ENCODE measurements at places on chromosomes 6 and 20.

DNA sequence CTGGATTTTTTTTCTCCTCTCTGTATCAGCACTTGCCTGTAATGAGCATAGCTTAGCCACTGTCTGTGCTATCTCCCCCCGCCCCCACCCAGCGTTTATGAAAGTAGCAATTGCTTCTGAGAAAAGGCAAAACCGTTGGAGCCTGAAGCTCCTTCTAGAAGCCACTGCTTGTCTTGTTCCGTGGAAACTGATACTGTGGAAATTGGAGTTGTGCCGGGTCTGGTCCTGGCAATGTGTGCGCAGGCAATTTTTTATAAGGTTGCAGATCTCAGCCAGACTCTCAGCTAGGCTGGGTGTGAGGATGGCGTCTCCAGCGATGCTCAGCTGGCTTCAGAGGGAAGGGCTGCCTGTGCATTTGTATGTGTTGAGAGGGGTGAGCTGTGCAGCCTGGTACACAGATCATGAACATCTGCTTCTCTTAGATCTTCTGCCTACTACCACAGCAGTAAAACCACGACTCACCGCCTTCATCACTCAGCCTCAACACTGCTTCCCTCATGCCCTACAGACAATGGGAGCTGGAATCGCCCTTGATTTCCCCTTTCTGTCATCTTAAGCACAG is 72.4 kb upstream of the GTSF1L start:
- DNase-seq: no peak

DNA sequence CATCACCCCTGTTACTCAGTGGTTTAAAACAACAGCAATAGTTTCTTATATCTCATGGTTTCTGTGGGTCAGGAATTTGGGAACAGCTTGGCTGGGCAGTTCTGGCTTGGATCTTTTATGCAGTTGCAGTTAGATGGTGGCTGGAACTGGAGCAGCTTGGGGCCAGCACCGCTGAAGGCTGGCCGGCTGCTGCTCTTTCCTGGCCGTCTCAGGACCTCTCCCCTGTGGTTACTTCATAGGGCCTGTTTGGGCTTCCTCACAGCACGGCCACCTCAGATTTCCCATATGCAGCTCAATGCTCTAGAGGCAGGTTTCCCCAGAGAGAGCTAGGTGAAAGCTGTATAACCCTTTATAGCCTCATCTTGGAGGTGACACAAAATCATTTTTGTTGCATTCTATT is 15.6 kb downstream of the PKIG start:
- DNase-seq: no peak

- no peak for DNase-seq
Measured at GRCh38 chr6:48037946-48038345, 73.1 kb downstream of the PTCHD4 start.

DNA sequence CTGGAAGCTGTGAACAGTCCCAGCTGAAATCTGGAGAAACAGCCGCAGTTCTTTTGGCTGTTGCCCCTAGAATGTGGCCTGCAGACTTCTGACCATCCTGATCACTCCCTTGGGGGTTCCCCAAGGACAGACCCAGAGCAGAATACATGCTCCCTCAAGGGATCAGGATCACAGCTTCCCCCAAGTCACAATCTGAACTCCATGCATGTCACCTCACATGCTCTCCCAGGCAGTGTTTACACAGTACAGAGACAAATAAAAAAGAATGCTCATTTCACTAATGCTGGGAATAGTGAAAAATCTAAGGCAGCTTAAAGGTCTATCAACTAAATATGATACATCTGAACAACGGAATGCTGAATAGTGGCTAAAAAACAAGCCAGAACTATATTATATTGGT is 20.5 kb downstream of the SPAG4 start:
- DNase-seq: no peak

- no peak for DNase-seq
Measured at GRCh38 chr20:52130406-52130805, 61.2 kb downstream of the ZFP64 start.

- DNase-seq: no peak
Measured at GRCh38 chr20:37259031-37259430, 2.6 kb downstream of the GHRH start.

DNA sequence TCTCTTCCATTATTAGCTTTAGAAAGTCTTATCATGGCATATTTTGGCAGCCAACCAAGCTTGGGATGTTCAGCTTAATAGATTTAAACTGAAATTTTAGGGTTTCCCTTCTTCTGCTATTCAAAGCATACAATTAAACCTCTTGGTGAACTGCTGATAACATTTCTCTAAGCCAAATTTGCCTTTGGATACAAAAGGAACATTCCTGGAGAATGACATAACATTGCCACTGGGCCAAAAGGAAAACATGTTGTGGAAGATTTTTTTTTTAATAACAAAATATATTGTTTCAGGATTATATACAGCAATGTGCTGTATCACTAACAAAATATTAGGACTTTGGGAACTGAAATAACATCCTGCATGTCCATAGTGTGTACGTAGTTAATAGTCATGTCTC is 215.1 kb upstream of the TBX18 start:
- DNase-seq: no peak

DNA sequence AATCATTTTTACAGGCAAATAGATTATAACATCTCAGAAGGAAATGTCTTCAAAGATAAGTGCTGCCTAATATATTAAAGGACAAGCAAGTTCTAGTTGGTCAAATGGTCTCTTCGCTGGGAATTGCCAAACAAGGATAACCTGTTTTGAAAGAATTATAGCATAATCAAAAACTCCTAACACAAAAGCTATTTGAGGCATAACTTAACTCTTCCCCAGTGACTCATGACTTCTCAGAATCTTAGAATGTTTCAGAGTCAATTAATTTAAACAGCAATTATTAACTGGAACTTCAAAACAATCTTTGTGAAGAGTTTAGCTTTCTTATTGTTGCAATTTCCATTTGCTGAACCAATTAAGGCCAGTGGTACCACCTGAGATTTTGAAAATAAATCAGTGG is 126.6 kb downstream of the MTFR2 start:
- DNase-seq: no peak

GRCh38 chr6:134457941-134458340 is 140.0 kb upstream of the SGK1 start:
- no peak for DNase-seq

DNA sequence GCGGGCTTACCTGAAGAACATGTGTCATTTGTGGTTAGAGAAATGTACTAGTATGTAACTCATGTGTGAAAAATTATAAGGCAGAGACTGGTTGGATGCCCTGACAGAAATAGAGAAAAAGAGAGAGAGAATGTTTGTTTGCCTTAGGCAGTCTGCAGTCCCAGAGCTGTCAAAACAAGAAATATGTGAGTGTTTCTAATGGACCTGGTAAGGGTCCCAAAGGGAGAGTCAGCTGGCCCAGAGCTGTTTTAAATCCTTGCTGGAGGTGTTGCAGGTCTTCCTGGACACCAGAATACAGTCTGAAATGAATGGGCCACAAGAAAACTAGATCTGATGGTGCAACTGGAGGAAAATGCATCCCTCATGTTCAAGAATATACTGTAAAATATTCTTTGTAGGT is 158.3 kb upstream of the OGFRL1 start:
- no peak for DNase-seq

DNA sequence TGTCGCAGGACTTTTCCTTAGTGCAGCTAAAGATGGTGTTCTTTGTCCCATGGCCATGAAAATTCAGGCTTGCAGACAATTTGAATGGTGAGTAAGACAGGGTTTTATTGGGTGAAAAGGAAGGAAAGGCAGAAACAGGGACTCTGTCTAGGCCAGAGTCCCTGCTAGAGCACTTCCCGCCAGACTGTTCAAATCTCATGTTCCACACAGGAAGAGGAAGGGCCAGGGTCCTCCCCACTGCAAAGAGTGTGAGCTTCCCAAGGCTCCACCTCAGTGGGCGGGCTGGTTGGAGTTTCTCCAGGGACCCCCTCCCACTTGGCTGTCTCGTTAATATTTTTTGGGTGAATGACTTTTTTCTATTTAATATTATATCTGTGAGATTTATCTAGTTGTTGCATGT is 29.0 kb downstream of the COL19A1 start:
- no peak for DNase-seq

- DNase-seq: no peak
Measured at GRCh38 chr6:139829576-139829975, 455.1 kb upstream of the CITED2 start.

DNA sequence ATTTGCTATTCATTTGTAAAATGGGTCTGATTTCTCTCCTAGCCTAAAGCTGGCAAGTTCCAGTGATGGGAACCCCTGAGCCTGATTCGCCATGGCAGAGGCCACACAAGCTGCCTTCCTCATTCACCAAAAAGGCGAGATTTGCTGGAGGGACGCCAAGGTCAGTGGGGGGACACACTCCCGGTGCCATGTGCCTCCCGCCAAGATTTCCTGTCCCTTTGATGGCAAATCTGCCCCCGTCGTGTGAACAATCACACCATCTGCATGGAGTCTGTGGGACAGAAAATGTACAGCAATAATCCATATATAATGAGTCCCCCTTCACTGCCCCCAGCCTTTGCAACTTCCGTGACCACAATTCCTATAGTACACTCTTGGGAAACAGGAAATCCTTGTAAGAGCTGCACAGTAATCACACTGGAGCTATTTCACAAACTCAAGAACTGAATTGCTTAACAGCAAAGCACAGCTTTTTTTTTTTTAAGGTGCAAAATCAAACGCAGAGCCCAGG is 15.7 kb upstream of the IGF2R start:
- DNase-seq: no peak

DNA sequence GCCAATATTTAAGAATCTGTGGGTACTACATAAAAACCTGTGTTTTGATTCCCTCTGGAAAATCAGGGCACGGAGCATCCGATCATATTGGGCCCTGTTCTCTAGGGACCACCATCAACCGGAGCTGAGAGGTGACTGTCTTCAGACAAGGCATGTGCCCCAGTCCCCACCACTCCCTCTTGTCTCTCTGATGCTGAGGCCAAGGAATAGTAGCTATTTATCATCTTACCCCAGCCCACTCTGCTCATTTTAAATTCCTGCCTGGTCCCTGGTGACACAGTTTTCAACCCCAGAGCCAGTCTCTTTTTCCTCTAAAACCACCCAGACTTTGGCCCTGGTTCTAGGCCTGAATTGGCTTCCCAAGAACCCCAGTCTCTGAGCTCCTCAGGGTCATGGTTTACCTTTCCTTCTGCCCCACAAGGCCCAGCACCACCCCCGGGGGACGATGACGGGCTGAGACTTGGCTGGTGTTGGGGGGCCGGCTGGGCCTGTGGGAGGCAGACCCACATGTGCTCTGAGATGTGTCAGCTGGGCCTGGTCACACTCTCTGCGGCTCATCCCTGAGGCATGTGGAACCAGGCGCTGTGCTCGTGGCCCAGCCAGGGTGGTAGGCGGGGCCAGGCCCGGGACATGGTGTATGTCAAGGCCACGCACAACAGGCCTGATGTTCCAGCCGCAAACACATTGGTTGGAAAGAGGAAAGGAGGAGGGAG is 114.4 kb downstream of the CEBPB start:
- no peak for DNase-seq

- no peak for DNase-seq
Measured at GRCh38 chr6:10460096-10460495, 45.2 kb upstream of the TFAP2A start.

- no peak for DNase-seq
Measured at GRCh38 chr20:53409447-53409717, 184.3 kb downstream of the ZNF217 start.

- DNase-seq: no peak
Measured at GRCh38 chr20:8353512-8353911, 221.4 kb downstream of the PLCB1 start.

DNA sequence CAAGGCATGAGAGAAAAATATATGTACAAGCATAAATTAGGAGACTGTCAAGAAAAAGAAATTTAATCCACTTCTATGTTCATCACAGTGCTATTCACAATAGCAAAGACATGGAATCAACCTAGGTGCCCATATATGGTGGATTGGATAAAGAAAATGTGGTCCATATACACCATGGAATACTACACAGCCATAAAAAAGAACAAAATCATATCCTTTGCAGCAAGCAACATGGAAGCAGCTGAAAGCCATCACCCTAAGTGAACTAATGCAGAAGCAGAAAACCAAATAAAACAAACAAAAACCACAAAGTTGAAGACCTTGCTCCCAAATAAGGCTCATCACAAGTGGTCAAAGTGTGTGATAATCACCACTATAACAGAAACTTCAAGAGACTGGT is 36.7 kb downstream of the USP45 start:
- DNase-seq: no peak

DNA sequence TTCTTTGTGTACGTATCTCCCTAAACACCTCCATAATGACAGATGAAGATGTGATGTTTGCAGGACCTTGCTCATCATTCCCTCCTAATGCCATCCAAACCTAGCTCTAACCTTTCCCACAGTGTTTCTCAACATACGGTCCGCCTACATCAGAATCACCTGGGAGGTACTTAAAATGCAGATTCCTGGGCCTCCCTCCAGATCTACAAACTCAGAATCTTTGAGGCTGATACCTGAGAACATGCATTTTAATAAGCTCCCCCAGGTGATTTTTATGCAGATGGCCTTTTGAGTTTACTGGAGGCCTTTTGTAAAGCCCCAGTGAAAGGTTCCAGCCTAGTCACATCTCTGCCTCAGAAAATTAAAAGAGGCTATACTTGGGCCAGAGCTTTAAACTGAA is 40.5 kb downstream of the METTL24 start:
- no peak for DNase-seq

- DNase-seq: no peak
Measured at GRCh38 chr20:48772183-48772976, 55.4 kb downstream of the PREX1 start.

DNA sequence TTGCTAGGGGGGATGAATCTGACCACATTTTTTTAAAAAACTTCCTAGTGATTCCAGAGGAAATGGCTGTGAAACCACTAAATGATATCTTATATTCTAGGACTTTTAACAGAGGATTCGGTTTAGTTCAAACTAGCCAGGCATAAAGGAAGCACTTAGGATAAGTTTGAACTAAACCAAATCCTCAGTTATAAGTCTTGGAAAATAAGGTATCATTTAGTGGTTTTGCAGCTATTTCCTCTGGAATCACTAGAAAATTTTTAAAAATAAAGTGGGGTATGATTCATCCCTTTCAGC is 327.9 kb upstream of the QKI start:
- DNase-seq: no peak

GRCh38 chr6:144248476-144249301 is 36.4 kb upstream of the UTRN start:
- DNase-seq: no peak

- no peak for DNase-seq
Measured at GRCh38 chr6:50922579-50923525, 104.2 kb downstream of the TFAP2B start.

GRCh38 chr6:157075549-157076450 is 247.5 kb downstream of the TMEM242 start:
- DNase-seq: no peak

- no peak for DNase-seq
Measured at GRCh38 chr6:109117346-109118035, 22.2 kb downstream of the CEP57L1 start.

DNA sequence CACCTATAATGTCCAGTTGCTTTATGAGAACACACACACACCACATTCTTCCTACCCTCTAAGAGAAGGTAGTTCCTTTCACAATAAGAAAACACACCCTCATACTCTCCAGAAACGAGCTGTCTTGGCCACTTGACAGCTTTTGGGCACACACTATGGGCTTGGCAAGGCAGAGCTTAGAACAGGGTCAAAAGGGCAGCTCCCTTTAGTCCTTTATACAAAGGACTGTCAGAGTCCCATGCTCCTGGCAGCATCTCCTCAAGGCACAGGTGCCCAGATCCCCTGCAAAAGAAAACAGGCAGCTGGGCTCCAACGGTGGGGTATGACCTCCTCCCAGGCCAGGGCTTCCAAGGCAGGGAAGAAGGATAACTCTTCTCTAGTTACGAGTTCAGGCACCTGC is 4.9 kb upstream of the LYRM2 start:
- no peak for DNase-seq

All from DMS 273 treated with DMSO at 0.1 percent for 48 hours (cell line).